ENCODE measurements at places on chromosomes 4 and X. TPM values are rescaled to one million over a fixed set of nuclear protein-coding genes. Genes with fewer than 3 reads are reported as not detected.

DRP2 gene
- total RNA-seq, result 5.8 TPM

STK32B gene
- total RNA-seq, result 3.9 TPM

CD99L2 gene
- total RNA-seq, result 62.6 TPM

UBL4A gene
- 40.2 TPM for total RNA-seq

PROM1 gene
- 2.8 TPM for total RNA-seq

ARHGAP4 gene
- total RNA-seq, result 14.3 TPM

DNA sequence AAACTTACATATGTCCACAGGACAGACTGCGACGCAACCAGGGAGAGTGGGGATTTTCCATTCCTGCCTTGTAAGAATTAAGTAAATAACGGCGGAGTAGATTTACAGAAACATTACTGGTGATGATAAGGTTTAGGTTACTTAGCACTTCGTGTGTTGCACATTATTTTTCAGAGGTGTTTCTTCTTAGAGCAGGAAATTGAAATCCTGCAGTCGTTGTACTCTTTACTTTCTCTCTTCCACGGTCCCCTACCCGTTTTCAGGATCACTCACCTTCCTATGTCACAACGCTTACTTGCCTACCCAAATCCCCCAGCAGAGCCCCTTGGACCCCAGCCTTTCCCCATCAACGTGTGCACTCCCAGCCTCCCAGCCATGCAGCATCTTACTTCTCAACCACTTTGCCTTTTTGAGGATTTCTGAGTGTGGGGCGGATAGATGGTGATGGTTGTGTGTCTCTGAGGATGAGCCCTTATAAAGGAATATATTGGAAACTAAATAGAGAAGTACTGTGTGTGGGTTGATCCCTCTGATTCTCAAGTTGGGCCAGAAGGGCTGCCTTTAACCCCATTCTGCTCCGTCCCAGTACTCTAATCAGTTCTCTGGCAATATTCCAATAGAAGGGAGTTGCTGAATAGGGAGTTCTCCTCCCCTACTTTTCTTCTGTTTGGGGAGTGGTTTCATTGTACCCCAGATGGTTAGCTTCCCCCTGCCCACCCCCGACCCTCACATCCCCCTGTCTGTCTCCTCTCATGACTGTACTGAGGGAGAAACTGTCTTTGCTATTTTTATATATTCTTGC, 1.6 kb downstream of the MID2 start:
- no peak for DNase-seq

- DNase-seq, result no peak
Observed at GRCh38 chrX:37726346-37726745, 40.8 kb downstream of the XK start.

DNA sequence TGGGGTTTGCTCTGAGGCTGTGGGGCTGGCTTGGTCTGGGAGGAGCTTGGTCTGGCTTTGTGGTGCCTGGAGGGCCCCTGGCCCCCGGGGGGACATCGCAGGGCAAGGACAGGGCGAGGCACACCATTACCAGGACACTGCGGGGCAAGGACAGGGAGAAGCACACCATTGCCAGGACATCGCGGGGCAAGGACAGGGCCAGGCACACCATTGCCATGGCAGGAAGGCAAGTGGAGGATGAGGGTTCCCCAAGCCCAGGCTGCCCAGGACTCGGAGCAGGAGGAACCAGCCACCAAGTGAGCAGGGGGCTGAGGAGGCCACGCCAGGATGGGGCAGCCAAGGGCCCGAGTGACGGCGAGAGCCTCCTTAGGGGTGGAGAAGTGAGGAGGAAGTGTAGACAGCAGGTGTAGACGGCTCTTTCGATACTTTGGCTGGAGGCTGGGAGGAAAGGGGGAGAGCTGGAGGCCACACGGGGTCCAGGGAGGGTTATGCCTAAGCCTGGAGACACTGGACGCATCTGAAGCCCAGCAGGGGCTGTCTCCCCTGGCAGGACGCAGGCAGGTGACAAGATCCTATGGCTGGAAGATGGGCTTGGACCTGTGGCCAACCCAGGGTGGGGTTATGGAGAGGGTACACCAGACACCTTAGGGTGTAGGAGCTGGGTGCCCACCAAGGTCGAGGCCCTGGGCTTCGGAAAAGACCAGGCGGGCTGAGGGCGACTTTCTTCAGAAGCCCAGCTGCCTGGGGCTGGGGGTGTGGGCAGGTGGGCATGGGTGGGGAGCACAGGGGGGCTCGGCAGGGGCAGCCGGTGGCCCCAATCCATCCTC, 7.3 kb downstream of the NKX1-1 start:
- DNase-seq, result peak; percentile 48

GRCh38 chr4:155676430-155676825, 9.8 kb downstream of the GUCY1A1 start:
- no peak for DNase-seq

DNA sequence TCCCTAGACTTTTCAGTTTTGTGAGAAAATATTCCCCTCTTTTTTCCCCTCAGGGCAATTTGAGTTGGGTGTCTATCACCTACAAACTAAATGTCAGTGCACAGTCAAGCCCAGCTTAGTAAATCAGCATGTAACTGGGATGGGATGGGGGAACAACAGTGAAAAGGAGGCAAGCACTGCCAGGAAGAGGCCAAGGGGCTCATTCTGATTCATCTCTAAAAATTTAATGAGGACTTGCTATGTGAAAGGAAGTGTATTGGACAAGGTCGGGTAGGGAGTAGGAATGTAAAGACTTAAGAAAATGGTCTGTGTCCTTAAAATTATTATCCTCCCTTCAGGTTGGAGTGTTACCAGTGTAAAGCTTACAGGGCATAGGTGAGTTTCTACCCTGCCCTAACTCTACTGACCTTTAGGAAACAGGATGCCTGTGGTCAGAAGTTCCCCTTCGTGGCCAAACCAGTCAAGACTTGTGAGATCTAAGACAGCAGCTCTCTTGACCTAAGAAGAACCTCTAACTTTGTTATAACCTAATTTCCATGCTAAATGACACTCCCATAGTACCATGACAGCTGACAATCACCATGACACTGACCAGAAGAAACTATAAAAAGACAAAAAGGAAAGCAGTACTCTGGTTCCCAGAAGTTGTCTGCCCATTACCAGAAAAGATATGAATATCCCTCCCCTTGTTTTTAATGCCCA, 194.4 kb upstream of the LDB2 start:
- DNase-seq, result no peak

DNA sequence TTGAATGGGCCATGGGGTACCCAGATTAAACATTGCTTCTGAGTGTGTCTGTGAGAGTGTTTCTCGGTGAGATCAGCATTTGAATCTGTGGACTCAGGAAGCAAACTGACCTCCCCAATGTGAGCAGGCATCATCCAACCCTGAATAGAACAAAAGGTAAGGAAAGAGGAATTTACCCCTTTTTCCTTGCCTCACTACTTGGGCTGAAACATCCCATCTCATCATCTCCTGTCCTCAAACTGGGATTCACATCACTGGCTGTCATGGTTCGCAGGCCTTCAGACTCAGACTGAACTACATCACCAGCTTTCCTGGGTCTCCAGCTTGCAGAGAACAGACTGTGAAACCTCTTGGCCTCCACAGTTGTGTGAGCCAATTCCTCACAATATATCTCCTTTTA, 47.1 kb downstream of the TEC start:
- no peak for DNase-seq

GRCh38 chrX:10482708-10483107, 137.7 kb downstream of the MID1 start:
- no peak for DNase-seq

DNA sequence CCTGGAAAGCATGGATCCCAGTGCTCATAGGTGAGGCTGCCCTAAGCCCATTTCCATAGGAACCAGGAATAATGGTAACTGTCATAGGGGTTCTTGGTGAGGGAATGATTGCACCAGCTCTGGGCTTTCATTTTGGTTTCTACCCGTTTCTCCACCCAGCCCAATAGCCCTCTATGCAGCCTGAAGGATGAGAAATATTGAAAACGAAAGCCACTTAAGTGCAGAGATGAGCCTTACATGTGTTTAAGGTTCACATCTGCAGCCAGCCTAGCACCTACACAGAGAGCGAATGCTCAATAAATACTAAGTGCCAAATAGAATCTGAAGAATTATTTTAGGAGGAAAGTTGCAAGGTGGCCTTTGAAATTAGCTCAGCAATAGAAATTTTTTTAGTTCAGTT, 60.4 kb downstream of the MCF2 start:
- DNase-seq, result no peak

GRCh38 chrX:120514236-120514635, 45.1 kb upstream of the LAMP2 start:
- DNase-seq, result no peak

DNA sequence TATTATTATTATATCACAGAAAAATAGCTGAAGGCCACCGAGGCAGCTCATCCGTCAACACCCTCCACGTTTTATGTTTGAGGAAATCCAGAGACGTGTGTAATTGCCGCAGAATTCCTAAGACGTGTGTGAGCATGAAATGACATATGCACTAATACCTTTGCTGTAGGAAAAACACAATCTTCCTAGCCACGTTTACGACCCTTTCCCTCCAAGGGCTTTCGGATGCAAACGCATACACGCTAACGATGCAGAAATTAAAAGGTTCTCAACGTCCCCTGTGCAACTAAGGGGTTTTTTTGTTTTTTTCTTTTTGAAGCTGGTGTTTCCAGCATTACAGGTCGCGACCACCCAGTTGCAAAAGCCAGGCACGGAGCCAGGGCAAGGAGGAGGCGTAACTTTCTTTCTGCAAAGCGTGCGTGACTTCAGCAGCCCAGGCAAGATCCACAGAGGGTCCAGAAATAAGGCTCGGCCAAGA, 33.8 kb downstream of the CRLF2 start:
- no peak for DNase-seq

DNA sequence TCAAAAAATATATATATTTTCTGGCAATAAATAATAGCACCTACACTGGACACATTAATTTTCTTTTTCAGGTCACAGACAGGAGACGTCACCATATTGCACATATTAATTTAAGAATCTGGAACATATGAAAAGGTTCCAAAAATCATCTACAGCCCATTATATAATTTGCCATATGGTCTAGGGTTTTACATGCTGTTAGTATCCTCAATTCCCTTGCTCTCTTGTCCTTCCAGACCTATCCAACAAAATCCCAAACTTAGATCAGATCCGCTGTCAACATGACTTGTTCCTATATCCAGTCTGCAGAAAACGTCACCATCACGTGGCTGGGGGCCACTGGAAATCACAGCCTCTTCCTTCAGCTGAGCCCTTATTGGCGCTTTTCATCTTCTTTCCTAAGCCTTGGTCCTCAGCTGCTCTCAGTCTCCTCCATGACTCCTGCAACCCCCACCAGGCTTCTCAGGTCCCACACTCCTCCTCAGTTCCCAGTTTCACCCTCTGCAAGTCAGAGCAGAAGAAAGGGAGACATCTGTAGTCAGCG, 192.0 kb upstream of the GATB start:
- no peak for DNase-seq

GRCh38 chrX:111662292-111662691, 18.7 kb upstream of the ALG13 start:
- no peak for DNase-seq

DNA sequence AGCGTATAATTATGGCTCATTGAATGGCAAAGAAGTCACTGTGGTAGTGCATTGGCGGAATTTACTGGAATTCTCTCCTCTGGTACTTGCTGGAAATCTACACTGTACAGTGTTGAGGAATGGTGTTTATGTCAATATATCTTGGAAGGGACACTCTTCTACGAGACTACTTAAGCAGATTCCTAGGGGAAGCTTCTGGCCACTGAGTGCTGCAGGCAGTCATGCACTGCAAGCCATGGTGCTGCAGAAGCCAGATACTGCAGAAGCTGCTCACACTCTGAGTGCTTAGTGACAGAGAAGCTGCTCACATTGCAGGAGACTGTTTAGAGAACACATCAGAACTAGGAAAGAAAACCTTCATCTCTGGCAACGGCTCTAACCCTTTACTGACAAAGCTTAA, 725.0 kb downstream of the CCSER1 start:
- DNase-seq, result no peak

- DNase-seq, result no peak
Observed at GRCh38 chr4:181877329-181877848, 365.8 kb upstream of the TENM3 start.

DNA sequence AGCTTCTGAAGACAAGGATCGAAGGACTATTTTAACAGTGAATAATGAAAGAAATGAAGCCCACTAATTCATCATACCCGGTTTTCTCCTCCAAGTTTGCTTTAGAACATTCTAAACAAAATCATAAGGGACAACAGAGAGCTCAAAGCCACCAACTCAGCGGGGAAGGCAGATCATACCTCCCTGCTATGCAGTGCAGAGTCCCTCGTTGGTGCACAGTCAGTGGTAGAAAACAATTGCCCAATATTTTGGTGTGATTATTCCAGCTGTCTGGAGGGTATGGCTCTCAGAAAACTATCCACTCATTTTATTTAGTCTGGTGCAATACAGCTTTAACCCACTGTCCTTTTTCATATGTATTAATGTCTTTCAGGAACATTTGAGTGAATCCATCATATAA, 59.3 kb upstream of the HPSE start:
- no peak for DNase-seq

DNA sequence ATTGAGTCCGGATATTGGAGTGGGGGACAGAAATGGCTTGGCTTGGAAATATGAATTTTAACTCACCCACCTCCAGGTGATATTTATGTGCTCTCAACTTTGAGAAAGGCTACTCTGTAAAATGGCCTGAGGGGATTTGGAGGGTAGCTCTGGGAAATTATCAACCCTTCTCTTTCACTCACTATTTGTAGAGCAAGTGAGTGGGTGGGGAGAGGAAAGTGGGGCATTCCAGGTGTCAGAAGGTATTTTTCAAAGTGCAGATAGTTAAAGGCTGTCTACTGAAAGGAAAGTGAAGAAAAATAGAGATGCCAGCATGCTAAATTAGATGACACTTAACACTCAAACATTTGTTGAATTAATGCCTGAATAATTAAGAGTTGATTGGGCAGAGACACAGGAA, 44.1 kb downstream of the TMEM164 start:
- DNase-seq, result no peak

DNA sequence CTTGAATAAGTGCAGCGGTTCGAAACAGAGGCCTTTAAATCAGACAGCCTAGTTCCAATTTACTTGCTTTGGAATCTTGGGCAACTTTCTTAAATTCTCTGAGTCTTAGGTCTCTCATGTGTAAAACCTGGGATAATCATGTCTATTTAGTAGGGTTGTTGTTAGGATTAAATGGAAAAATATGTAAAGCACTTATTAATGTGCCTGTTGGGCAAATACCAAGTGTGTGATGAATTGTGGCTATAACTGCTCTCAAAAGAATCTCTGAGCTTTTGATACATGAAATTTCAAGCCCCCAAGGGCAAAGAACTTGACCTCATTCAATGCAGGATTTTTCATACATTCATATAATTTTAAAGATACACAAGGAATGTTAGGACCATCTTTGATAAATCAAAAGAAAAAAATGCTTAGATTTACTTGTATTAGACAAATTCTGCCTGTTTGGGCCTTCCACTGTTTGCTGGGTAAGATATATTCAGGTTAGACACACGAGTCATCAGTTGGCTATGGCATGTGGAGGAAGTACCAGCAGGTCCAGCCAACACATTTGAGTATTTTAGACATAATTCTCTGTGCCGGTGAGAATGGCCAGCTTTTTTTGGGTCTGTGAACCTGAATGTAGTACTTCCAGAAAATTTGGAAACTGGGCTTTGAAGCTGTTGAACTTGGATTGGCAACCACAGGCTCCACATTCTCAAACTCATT, 241.4 kb upstream of the CNKSR2 start:
- no peak for DNase-seq

Data from sigmoid colon (tissue), 7 donors.